Stimulated activated CD4-positive, alpha-beta T cell treated with anti-CD3 and anti-CD28 coated beads, Interleukin-4, amount 100 ng/mL, for 1 hour (primary cell): ENCODE measurements at places on chromosomes 16 and 17.
A peak's percentile ranks its signal among the peaks of the same experiment; 100 is the strongest.

DNA sequence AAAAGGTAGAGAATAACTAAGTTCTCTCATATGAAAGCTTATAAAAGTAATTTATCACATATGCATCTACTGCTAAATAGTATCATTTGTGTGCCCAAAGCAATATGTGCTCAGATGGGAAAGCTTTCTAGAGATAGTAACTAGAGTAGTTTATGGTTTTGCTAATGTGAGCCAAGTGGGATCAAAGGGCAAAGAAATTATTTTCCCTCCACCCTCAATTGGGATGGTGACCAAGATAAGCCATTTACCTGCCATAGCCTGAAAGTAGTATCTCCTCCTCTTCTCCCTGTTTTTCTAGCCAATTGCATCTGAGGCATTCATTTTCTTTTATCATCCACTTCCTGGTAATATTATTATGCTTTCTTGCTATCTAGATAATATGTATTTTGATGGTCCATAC, 41.9 kb upstream of the KCNJ16 start:
- no peak for DNase-seq

- DNase-seq: no peak
Measured at GRCh38 chr16:46775214-46775613, 27.1 kb upstream of the MYLK3 start.

DNA sequence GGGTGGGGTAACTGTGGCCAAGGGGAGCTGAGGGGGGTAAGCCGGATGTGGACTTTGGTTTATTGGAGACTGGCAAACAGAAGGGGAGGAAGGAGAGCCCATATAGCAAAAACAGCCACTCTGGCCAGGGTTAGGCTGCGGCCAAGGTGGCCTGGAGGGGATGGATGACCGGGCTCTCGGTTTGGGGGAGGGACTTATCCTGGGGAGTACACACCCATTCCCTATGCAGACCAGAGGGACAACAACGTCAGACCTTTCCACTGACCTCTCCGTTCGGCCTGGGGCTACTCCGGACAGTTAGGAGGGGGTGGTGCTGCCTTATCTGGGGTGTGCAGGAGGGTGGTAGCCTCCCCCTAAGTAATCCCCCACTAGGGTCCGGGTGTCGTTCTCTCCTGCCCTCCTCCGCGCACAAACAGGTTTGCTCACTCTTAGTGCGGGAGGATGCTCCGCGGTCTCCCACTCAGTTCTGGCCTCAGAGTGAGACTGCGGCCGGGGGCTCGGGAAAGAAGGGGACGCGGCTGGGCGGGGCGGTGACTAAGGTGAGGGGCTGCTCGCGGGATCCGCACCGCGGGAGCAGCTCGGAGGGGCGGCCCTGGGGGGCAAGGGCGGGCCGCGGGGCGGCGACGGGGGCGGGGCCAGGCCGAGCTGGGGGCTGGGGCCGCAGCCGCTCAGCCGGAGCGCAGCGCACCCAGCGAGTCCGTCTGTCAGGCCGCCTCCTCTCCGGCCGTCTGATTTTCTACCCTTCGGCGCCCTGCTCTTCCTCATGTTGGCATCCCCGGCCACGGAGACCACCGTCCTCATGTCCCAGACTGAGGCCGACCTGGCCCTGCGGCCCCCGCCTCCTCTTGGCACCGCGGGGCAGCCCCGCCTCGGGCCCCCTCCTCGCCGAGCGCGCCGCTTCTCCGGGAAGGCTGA, at the start of gene WNK4:
Gene WNK4 (plus strand): TSS at position 675 of the 915 bp plus-strand sequence. CDS start 89 bp downstream, at position 764.
- DNase-seq: no peak

GRCh38 chr17:42562388-42563142, 617 bp downstream of the COASY start:
- DNase-seq: no peak

GRCh38 chr17:69271023-69271422, 42.4 kb upstream of the ABCA10 start:
- no peak for DNase-seq

- DNase-seq: no peak
Measured at GRCh38 chr16:26365161-26365940, 673.6 kb downstream of the HS3ST4 start.

GRCh38 chr17:20187049-20187448, 177.9 kb downstream of the SPECC1 start:
- no peak for DNase-seq

- DNase-seq: no peak
Measured at GRCh38 chr17:36742267-36743000, 141.1 kb downstream of the MRM1 start.

DNA sequence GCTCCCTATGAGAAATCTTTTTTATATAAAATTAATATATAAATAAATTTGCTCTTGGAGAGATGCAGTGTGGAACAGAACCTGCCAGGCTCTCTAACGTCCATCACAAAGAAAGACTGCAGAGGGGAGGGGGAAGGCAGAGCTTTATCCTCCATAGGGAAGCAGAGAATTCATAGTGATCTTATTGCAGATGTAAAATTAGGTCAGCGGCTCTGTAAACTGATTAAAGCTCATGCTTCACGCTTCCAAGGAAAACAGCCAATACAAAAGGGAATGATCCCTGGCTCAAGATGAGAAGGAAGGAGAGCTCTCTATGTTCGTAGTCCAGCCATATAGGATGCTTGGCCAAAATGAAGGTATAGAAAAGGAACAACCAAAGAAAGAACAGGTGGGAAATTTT, 532.3 kb upstream of the PSMD7 start:
- DNase-seq: no peak

DNA sequence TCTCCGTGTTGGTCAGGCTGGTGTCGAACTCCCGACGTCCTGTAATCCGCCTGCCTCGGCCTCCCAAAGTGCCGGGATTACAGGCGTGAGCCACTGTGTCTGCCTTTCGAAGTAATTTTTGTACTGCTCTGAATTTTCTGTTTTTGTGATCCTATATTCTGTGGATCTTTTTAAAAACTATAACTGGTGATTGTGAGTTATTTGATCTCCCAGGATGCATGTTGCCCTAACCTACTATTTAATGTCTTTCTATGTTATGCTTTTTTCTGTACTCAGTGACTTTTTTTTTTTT, 2.5 kb downstream of the RSPRY1 start:
- no peak for DNase-seq

DNA sequence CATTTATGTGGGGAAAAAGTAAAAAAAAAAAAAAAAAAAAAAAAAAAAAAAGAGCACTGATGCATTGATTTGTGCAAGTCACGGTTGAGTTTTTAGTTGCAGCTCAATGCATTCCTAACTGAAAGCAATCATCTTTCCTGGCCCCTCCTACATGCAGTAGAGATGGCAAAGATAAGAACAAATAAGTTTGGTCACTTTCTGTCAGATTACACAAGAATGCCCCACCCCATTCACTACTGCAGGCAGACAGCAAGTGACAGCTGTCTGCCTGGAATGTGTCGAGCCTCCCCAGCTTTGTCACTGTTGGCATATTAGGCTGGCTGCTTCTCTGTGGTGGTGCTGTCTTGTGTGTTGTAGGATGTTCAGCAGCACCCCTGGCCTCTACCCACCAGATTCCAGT, 243.5 kb downstream of the FOXL1 start:
- no peak for DNase-seq

DNA sequence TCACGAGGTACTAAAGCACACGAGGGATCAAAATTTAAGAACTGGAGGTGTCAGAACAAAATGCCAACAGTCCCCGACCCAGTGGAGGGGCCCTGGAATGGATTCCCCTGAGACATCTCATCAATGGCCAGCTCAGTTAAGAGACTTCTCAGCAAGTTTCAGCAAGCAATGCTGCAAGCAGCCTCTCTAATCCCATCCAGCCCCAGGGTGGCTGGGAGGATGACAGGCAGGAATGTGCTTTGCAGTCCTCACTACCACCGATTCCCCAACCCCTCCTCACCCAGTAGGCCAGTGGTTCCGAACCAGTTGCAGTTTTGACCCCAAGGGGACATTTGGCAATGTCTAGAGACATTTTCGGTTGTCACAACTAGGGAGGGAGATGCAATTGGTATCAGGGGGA, 8.7 kb downstream of the GPRC5B start:
- no peak for DNase-seq

DNA sequence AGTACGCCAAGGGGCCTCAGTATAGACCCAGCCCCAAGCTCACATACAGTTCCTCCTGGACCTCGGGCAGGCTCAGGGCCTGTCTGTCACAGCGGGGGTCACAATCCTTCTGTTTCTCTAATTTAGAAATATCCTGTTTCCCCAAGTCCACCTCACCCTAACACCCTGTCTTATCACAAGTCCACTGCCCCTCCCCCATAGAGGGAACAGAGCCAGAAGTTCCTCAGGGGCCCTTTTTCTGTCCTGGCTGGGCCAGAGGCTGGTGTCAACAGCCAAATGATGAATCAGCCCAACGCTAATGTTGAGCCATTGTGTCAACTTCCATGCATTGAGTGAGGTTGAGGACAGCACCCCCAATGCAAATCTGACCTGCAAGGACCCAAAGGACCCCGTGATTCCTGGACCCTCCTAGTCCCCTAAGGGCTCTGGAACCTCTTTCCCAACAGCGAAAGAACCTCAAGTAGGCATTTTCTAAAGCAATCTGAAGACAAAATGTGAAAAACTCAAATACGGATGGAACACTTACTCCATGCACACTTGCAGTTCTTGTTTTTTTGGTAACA, 58.6 kb downstream of the PECAM1 start:
- DNase-seq: no peak

- no peak for DNase-seq
Measured at GRCh38 chr16:74469946-74470478, 48.7 kb upstream of the CLEC18B start.

GRCh38 chr17:48510761-48511604, 19.8 kb downstream of the HOXB1 start:
- DNase-seq: peak; percentile 14

GRCh38 chr17:80990921-80991644, 558 bp upstream of the CHMP6 start:
- DNase-seq: no peak

DNA sequence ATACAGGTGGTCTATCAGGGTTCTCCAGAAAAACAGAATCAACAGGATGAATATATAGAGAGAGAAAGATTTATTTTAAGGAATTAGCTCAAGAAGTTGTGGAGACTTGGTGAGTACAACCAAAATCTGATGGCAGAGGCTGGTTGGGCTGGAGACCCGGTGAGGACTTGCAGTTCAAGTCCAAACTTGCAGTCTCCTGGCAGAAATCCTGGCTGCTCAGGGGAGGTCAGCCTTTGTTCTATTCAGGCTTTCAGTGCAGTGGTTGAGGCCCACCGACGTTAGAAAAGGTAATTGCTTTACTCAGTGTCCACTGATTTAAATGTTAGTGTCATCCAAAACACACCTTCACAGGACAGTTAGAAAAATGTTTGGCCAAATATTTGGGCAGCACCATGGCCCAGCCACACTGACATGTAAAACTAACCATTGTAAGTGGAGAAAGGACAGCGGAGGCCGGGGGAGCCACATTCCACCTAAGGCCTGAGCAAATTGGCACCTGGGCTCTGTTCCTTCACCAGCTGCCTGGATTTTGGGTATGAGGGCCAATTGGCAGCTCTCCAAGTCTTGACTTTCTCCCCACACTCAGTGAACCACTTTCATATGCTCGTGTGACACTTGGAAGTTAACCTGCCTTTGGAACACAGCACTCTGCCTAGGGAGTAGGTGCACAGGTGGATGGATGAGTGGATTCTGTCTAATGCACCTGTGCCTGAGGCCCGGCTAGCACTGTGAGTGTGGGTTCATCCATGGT, 54.7 kb downstream of the CACNG5 start:
- no peak for DNase-seq

GRCh38 chr17:83122834-83123233, 43.4 kb downstream of the METRNL start:
- DNase-seq: no peak

DNA sequence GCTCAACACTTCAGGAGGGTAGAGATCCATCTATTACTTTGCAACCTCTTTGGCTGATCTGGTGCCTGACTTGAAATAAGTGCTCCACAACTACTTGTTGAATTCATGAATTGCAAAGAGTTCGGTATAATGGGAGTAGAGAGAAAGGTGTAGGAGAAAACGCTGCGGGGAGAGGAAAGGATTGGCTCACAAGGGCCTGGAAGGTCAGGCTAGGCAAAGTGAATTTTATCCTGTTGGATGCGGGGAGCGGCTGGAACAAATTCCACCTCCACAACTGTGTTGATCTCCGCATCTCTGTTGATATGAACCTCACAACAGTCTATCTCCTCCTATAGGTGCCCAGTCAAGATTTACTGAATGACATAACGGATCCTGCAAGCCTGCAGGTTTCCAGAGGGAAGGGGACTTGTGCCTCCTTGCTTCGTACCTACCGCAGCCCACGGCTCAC, 684 bp downstream of the SLX4 start:
- no peak for DNase-seq

GRCh38 chr16:4347010-4347409, 4.1 kb downstream of the PAM16 start:
- DNase-seq: no peak

DNA sequence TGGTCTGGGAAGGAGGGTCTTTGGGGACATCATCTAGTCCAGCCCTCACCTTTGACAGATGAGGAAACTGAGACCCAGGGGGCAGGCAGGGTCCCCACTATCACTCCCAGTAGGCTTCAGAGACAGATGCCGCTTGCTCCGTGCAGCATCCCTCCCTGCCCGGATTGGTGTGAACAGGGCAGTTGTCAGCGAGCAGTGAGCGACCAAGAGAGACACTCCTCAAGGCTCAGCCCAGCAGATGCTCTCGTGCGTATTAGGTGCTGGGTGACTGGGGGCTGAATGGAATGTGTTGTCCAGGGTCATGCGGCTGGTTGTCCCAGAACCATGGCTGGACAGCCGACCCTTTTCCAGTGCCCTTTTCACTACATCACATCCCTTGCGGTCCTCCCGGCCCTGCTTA, 49.0 kb downstream of the MPRIP start:
- DNase-seq: no peak

DNA sequence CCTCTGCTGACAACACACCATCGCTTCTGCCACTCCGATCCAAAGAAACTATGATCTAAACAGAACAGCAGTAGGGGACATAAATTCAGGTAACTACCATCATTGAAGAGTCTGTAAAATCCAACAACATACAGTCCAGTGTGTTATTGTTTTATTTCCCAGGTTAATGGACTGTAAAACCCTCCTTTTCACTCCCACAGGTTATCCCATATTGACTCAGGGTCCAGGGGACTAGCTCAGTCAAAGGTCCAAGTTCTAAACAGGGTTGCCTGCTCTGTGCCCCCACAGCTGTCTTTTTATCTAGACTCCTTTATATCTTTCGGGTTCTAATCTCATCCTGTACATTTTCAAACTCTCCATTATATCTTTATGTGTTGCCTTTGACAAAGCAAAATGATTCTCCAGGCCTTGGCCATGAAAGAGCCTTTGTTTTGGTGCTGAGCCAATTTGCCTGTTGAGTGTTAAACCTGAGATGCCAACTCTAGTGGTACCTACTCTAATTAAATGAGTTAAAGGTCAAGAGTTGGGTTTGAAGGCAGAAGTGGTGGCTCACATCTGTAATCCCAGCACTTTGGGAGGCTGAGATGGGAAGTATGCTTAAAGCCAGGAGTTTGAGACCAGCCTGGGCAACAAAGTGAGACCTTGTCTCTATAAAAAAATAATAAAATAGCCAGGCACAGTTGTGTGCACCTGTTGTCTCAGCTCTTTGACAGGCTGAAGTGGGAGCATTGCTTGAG, 80.5 kb downstream of the SNX11 start:
- DNase-seq: no peak

DNA sequence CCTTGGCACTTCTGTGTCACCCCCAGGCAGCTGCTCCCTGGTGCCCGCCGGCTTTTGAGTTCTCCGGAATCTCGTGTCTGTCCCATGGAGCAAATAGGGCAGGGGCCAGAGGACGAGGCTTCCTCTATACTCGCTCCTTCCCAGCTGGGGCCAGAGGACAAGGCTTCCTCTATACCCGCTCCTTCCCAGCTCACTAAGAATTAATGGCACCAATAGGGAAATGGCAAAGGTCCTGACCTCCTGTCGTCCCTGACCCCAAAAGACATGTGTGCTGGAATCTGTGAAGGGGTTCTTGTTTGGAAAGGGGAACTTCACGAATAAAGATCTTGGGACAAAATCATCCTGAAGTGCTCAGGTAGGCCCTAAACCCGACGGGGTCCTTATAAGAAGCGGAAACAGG, 7.6 kb downstream of the SGSH start:
- no peak for DNase-seq
